ENCODE measurements at places on chromosomes 16 and 17.

- DNase-seq: no peak
Measured at GRCh38 chr17:1872976-1873375, 43.2 kb downstream of the RPA1 start.

GRCh38 chr16:84502581-84502980, 1.9 kb downstream of the MEAK7 start:
- no peak for DNase-seq

GRCh38 chr17:68937890-68938514, 17.2 kb downstream of the ABCA8 start:
- no peak for DNase-seq

DNA sequence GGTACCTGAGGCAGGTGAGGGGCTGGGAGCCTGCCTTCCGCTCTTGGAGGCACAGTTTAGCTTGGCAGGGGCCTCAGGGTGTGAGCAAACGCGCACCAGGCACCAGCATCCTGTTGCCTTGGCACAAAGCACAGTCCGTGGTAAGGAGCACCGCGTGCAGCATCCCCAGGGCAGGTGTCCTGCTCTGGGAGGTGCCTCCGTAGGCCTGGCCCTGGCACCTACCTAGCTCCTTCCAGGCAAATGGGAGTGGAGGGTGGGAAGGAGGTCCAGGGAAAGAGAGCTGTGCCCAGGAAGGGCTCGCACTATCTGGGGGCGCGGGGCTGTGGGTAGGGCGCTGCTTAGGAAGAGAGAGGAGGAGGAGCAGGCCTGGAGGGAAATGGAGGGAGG, 3.1 kb upstream of the GSE1 start:
- DNase-seq: no peak

DNA sequence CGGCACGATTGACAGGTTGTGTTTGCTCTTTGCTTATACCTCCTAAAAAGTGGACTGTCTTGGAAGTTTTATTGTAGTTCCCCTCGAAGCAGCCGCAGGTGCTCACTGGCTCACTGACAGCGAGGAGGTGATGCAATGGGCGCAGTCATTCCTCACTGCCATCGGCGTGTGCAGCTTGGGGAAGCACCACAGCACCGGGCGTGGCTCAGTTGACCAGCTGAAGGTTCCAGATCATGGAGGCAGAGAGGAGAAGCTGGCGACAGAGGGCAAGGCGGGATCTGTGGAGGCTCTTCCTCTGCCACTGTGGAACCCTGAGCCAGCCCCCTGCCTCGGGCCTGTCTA, 72.1 kb upstream of the TNRC6C start:
- DNase-seq: no peak
